ENCODE measurements at places on chromosomes 4 and X.

DNA sequence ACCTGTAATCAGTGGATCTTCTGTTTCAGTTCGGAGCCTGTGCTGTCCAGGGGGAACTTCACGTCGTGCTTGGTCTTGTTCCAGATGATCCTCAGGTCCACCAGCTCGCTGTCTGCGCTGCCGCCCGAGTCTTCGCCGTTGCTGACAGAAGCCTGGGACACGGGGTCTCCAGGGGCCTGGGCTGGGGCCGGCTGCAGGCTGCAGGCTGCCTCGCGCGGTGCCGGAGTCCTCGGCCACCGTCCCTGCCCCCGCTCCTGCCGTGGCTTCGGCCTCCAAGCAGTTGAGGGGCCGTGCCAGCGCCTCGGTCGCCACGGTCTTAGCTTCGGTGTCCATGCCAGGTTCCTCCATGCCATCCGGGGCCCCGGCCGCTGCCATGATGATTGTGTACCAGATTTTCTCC is 37.3 kb upstream of the CCNI start:
- DNase-seq, result no peak

- DNase-seq, result peak; percentile 74
Measured at GRCh38 chr4:84417997-84418709, 80.9 kb downstream of the NKX6-1 start.

GRCh38 chr4:6023731-6024130 is 5.5 kb upstream of the C4orf50 start:
- DNase-seq, result no peak

DNA sequence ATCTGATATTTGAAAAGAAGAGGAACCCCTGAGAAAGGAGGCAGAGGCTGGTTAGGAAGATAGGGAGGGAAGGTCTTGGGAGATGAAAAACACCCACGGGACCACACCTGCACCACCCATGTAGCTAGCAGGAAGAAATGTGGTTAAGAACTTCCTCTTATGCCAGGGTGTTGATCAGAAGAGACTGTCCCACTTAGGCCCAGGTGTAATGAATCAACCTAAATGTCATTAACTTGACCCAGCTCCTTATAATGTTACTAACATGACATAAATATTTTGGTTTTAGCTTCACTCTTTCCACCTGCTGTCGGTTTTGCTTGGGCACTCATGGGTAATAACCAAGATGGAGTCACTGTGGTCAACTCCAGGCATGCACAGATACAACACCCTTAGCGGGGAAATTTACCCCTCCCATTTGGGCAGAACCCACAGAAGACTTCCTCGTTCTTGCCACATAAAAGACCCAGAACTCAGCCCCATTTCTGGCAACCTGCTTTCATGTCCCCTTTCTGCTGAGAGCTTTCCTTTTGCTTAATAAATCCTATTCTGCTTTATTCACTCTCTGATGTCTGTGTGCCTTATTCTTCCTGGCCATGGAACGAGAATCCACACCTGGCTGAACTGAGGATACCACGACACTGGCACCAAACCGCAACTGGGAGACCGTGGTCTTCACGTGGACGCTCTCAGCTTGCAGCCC is 46.8 kb downstream of the ZNF141 start:
- DNase-seq, result no peak

DNA sequence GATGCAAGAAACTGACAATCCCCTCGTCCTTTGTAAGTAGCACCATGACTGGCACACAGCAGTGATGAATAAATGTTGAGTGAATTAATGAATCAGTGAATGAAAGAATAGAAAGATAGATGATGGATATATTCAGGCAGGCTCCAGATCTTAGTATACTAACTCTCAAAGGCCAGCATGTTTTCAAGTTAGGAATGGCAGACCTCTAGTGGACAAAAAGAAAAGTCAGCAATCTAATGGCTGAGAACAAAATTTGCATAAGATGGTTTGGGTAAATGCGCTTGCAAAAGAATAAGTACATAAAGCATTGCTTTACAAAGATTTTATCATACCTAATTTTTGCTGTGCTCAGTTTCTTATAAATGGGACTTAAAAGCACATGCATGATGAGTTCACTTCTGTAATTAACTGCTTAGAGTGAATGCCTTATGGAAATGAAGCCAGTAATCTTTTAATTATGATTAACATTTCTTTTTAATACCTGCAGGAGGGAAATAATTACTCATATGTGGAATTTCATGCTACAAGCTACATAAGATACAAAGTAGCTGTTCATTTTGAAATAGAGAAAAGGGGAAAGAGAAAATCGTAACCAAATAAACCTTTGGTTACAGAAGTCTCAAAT is 126.9 kb upstream of the GPRIN3 start:
- DNase-seq, result no peak

- DNase-seq, result no peak
Measured at GRCh38 chrX:152895724-152896420, 2.0 kb upstream of the ZNF185 start.

GRCh38 chrX:70421618-70422017 is 1.5 kb upstream of the GDPD2 start:
- DNase-seq, result no peak

DNA sequence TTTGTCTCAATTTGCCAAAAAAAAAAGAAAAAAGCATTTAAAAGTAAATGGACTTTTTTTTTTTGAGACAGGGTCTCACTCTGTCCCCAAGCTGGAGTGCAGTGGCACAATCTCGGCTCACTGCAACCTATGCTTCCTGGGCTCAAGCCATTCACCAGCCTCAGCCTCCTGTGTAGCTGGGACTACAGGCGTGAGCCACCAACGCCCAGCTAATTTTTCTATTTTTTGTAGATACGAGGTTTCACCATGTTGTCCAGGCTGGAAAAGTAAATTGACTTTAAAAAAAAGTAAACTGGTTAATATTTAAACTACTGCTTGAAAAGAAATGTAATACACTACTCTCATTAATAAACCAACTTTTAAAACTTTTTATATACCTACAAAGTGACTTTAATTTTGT is 5.9 kb downstream of the AIFM1 start:
- DNase-seq, result no peak

- DNase-seq, result no peak
Measured at GRCh38 chr4:137644201-137644600, 111.9 kb upstream of the PCDH18 start.

- DNase-seq, result no peak
Measured at GRCh38 chr4:181662383-181662782, 580.8 kb upstream of the TENM3 start.

GRCh38 chr4:53572600-53572994 is 18.7 kb downstream of the LNX1 start:
- no peak for DNase-seq

GRCh38 chr4:150116506-150116905 is 38.3 kb downstream of the DCLK2 start:
- DNase-seq, result no peak

GRCh38 chr4:116530048-116530447 is 555.3 kb downstream of the TRAM1L1 start:
- DNase-seq, result no peak

DNA sequence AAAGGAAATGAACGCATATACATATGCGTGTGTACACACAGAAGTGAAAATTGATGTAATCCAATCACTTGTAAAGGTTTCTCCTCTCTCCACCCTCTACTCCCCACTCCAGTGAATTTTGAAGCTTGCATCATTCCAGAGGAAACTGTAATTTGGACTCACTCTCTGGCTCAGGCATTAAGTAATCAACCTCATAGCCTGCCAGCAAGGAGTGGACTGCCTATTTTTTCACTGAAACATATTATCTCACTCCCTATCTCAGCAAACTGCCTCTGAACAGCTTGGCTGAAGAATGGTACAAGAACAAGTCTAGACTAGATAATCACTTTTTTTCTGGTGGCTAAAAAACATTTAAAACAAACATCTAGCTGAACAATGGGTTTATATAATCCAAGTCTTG is 124.2 kb downstream of the C4orf51 start:
- DNase-seq, result no peak

GRCh38 chr4:139768366-139768765 is 102.7 kb downstream of the MGST2 start:
- no peak for DNase-seq

GRCh38 chrX:137573324-137574101 is 7.6 kb downstream of the ZIC3 start:
- no peak for DNase-seq
